ENCODE measurements at places on chromosomes 5 and 9.

GRCh38 chr5:64637837-64638443 is 52.4 kb upstream of the SHISAL2B start:
- DNase-seq = no peak

- no peak for DNase-seq
These were observed 30.1 kb downstream of the ZNF462 start for GRCh38 chr9:106893088-106893487.

DNA sequence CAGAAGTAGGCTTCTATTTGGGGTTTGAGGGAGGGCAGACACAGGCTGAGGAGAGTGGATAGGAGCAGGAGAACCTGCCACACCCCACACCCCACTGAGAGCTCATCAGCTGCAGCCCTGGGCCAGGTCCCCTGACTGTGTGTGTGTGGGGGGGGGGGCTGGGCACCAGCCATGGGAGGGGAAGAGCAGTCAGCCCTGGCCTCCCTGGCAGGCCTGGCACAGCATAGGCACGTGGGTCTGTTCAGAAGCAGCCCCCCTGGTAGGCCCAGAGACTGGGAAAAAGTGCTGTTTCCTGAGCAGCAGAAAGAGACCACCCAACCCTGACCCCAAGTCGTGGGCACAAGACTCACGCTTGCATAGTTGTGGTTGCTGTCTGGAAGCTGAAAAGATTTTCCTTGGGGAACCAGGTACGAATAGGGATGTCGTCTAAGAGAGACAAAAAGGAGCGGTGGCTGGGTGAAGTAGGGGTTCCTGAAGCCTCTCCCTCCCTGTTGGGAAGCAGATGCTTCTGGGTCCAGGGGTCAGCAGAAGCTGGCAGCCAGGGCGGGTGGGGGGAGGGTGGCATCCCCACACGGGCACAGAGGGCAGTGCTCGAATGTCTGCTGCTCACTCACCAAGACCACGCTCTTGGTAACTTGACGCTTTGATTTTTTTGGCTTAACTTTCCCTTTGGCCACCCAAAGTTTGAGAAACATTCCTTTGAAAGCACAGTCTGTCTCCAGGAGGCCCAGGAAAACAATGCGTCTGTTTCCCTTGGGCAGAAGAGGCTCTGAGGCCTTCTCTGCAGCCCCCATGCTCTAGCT is 2.9 kb downstream of the NSMF start:
- no peak for DNase-seq

DNA sequence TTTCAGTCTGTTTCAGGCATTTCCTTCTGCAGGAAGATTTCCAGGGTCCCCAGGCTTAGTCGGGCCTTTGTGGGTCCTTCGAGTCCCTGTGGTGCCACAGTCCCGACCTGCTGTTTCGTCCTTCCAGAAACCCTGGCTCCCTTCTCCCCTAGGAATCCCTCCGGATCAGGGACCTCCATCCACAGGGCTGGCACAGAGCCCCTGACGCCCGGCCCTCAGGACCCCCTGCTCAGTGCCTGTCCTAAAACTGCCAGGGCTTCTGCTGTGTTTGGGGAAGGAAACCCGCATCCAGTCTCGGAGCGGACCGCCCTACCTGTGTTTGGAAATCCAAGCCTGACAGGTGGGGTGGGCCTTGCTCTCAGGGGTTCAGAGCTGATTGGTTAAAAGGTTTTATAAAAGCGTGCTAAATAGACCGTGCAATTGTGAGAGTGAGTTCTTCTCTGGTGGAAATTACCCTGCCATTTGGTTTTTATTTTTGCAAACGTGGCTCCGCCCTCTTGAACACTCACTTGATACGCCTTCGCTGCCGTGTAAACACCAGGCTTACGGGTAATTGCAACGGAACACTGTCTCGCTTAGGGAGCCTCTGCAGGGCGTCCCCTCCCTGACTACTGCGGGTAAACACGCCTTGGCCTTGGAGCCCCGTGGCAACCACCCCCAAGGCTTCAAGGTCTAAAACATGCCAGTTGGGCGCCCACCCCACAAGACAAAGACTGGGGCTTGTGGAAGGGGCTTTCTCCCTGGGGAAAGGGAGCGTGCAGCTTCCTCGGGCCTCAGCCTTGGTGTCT is 121.2 kb downstream of the PHF2 start:
- DNase-seq = no peak

DNA sequence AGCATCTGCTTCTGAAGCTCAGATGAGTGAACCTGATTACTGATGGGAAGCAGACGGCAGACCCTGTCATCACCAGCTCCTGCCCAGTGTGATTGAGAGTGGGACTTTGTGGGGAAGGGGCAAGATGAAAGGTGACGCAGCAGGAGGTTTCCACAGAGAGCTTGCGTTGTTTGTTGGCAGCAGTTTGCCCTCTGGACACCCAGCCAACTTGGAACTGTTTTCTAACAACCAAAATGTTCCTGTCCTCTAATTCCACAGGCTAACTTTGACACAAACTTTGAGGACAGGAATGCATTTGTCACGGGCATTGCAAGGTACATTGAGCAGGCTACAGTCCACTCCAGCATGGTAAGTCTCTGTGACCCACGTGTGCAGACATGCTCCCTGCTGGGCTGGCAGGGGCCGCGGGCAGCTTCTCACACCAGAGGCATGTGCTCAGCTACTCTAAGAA is 20.9 kb downstream of the CYFIP2 start:
- DNase-seq = no peak

- DNase-seq = no peak
These were observed 143.0 kb upstream of the ZNF608 start for GRCh38 chr5:124889486-124889825.

GRCh38 chr5:133275631-133276030 is 223.8 kb downstream of the HSPA4 start:
- no peak for DNase-seq

DNA sequence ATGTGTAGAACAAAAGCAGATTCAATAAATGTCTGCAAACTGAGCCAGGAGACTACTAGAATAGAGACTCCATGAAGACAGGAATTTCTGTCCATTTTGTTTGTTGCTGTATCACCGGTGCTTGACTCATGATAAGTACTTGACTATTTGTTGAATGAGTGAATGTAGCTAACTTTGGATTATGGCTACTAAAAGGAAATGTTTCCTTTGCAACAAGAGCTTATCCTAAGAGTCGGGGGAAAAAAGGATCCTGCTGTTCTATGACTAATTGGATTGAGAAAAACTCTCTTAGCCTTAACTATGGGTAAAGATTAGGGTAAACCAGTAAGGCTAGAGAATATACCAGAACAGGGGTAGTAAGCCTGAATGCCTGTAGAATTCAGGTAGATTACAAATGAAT is 3.5 kb downstream of the PAIP1 start:
- no peak for DNase-seq

DNA sequence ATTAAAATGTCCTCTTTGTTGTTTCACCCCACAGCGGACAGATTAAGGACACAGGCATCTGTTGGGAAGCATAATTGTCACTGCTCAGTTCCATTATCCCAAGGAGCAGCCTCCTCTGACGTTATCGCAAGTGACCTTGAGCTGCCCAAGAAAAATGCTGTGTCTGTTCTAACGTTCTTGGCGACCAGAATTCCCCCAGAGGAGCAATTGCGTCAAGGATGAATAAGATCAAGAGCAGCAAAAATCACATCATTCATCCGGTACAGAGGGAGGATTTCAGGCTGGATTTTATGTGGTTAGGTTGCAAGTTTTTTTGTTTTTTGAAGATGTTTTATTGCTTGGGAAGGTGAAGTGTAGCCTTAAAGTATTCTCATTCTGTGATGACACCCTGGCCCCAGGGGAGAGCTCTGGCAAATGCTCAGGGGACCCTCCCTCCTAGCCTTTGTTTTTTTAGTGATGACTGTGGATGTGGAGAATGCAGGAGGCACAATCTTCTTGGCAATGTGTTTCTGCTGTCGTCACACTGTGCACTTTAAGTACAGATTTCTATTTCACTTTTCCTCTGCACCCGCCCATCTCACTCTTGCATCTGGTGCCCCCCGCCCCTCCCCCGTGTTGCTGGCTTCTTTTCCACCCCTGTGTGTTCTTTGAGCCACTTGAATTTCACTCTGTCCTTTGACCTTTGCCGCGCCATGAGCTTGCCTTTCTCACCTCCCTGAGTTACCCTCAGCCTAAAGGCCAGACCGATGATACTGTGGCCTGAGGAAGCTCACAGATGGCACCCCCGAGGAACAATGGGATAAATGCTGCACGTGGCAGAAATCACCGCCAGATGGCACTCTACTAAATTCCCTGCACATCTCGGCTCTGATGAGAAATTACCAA is 308.5 kb downstream of the RAB3C start:
- DNase-seq = peak; percentile 53

DNA sequence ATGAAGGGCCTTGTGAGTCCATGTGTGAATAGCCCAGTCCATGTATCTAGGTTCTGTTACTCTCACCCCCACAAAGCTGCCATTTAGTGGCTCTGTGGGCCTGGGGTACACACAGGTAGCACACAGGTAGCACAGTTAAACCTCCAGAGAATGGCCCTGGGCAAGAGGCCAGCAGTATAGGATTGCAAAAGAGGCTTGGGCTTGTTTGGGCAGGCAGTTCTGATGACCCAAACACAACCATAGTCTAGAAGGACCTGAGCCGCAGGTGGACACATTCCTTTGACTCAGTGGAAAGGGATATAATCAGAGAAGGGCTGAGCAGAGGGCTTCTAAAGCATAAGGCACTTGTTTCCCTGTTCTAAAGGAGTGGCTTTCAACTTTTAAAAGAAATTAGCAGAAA is 326.8 kb upstream of the SGCD start:
- DNase-seq = no peak

DNA sequence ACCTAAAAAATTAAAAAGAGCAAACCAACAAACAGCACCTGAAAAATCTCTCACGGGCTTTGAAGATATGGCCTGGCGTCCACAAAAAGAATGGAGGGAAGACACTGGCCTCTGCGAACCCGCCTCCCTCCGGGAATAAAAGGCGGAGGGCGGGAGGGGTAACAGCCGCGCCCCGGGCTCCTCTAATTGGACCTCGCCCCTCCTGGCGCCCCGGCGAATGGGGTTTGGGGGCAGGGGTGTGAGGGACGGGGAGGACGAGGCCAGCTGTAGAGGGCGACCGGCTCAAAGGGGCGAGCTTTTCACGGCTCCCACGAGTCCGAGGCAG is 753 bp downstream of the FANCC start:
- DNase-seq = no peak

DNA sequence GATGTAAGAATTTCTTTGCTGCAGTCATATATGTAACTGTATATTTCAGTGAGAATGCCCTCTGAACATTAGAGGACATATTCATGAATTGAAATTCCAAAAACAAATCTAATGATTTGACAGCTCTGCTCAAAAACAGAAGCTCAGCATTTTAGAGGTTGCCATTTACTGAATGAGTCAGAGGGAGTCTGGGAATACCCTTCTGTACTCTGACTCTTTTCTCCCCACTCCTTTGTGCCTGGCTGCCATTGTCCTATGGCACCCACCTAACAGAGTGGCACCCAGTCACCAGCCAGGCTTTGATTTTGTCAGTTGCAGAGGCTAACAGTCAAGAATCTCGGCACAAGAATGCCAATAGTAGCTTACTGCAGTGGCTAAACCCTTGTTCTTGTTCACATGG is 133.6 kb downstream of the ATG10 start:
- DNase-seq = no peak

DNA sequence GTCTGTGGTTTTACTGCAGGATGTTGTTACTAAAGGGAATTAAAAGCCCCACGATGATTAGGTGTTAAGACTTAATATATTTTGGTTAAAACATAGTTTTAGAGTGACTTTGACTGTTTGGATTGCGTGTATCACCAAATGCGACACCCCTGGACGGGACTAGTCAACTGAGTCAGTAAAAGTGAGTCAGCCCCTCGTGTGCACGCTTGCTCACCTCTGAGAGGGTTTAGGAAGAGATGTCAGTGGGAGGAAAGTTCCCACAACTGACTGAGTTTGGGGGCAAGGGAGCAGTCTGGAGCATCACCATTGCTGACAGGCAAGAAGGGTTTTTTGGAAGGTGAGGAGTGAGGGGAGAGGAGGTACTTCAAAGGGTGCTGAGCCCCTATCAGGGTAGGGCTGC is 14.4 kb upstream of the DMRT3 start:
- DNase-seq = no peak

GRCh38 chr9:97560851-97561250 is 59.4 kb downstream of the TMOD1 start:
- DNase-seq = no peak

DNA sequence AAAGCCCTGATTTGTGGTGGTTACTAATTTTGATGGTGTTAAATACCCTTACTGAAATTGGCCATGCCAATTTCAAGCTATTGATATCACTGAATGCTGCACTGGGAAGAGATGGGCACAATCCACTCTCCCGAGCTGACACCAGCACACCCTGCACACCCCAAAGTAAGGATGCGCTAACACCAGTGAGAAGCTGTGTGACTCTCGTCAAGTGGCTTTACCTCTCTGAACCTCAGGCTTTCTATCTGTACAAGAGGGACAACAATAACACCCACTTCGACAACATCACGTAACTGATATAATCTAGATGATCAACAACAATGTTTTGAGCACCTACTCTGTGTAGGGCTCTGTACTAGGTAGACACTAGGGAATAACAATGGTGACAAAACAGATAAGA is 8.0 kb upstream of the AKNA start:
- no peak for DNase-seq

DNA sequence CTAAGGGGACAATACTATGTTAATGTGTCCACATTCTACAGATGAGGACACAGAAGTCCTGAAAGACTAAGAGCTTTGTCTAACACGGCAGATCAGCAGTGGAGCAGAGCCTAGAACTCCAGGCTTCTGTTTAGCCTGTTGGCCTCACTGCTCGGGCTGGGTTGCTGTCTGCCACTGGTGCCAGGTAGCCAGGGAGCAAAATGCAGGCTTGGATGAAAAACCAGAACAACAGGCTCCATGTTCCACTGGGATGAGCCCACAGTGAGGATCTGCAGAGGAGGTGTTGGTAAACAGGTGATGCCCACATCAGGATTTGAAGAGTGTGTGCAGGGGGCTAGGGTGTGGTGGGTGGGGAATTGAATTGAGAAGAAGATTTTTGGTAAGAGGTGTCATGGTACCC is 114.0 kb upstream of the TBC1D2 start:
- DNase-seq = no peak

- DNase-seq = no peak
These were observed 1312.6 kb upstream of the DMAC1 start for GRCh38 chr9:9112001-9112720.

DNA sequence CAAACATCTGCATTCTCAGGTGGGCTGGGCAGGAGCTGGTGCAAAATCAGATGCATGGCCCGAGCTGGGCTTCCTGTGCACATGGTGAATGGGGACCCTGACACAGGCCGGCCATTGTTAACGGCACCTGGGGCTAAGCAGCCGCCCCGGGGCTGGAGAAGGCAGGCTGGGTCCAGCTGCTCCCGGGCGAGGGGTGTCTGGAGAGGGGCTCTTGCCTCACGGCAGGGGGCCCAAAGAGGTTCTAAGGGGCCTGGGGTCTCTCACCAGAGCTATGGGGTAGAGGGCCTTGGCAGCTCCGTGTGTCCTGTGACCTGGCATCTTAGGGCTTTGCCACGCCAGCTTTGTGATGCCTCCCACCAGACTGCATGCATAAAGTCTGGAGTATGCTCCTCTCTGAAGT is 5.1 kb upstream of the QSOX2 start:
- DNase-seq = no peak

DNA sequence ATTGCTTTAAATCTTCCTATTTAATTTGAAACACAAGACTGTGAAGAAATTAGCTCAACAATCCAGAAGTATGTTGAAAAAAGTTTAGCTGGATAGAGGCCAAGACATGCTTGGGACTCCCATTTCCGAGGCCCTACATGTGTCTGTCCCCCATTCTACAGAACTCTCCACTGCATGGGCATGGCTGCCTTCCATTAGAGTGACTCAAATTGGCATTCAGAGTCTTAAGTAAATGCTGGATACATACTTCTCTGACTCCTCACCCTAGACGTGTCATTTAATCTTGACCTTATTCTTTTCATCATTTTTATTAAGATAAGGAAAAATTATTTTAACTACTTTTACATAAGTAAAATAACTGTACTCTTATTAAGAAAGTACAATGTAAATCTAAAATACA is 530.4 kb upstream of the CDH9 start:
- no peak for DNase-seq

All from putamen (tissue), 1 donor.